ENCODE measurements at places on chromosomes 12 and 14.

- peak; percentile 24 for DNase-seq
Measured at GRCh38 chr12:66072566-66072965, 58.0 kb downstream of the LLPH start.

DNA sequence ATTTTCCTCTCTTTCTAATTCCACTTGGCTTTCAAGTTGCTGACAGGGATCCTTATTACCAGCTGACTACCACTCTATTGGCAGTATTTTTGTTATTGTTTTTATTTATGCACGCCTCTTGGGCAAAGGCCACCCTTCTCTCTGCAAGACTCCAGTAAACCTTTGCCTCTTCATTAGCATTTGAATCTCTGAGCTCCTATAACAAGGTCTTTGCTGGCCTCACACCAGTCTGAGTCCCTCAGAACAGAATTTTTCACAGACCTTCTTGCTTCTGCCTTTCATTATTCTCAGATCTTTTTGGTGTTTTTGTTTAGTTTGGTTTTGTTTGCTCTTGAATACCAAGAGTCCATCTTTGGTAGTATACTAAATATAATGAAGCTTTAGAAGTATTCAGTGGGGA lies 145.9 kb downstream of the PDZRN4 start:
- DNase-seq = no peak

- DNase-seq = no peak
Measured at GRCh38 chr14:61296151-61296550, 15.0 kb upstream of the TMEM30B start.

DNA sequence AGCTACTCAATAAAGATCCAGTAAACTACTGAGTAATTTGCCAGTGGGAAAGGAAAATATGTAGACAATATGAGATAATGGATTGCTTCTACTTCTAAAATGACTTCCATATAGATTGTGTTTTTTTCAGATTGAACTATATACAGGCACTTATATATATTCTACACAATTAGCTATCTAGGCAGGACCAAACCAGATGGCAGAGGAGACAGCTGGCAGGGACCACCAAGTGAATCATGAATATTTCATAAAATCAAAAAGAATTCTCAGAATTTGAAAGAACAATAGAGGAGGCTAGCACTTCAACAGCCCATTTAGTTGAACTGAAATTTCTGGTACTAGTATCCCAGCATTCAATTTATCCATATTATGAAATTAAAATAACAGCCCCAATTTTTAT lies 338.0 kb upstream of the RPL10L start:
- DNase-seq = no peak

DNA sequence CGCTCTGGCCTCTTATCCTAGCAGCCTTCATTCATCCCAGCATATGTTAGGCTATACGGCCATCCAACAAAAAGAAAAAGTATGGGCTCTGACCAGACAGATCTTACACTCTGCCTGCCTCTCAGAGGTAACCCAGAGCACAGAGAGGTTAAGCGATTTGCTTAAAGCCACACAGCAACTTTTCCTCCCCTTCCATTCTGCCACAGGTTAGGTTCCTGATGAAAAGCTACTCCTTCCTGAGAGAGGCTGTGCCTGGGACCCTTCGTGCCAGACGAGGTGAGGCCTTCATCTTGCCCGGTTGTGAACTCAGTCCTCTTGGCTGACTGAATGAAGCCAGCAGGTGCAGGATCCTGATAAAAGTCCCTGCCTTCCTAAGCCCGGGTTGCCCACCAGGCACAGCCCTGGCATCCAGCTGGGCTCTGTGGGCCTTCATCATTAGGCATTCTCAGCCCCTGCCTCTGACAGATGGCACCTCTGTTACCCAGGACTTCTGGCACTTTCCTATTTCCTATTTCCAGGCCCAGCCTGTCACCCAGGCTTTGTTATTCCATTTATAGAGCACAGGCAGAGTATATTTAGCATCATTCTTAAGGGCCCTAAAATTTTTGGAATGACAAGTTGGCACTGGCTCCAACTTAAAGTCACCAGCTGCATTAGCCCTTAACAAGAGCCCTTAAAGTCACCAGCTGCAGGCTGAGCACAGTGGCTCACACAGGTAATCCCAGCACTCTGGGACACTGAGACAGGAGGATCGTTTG lies 12.8 kb downstream of the SOAT2 start:
- DNase-seq = no peak

GRCh38 chr12:46214668-46215436 lies 54.0 kb downstream of the SLC38A1 start:
- DNase-seq = peak; percentile 51

DNA sequence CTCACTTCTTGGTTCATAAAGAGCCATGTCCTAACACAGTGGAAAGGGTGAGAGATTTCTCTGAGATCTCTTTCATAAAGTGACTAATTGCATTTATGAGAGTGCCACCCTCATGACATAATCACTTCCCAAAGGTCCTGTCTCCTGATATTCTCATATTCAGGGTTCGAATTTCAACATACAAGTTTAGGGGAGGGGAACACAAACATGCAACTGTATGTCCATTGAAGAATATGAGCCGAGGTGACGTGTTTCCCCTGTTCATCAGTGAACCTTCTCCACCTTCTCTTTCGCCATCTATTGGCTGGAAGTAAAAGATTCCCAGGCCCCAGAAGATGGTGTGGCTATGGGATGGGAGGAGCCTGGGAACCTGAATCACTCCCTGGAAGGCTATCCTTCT lies 354.2 kb upstream of the ATP2B1 start:
- peak; percentile 36 for DNase-seq

DNA sequence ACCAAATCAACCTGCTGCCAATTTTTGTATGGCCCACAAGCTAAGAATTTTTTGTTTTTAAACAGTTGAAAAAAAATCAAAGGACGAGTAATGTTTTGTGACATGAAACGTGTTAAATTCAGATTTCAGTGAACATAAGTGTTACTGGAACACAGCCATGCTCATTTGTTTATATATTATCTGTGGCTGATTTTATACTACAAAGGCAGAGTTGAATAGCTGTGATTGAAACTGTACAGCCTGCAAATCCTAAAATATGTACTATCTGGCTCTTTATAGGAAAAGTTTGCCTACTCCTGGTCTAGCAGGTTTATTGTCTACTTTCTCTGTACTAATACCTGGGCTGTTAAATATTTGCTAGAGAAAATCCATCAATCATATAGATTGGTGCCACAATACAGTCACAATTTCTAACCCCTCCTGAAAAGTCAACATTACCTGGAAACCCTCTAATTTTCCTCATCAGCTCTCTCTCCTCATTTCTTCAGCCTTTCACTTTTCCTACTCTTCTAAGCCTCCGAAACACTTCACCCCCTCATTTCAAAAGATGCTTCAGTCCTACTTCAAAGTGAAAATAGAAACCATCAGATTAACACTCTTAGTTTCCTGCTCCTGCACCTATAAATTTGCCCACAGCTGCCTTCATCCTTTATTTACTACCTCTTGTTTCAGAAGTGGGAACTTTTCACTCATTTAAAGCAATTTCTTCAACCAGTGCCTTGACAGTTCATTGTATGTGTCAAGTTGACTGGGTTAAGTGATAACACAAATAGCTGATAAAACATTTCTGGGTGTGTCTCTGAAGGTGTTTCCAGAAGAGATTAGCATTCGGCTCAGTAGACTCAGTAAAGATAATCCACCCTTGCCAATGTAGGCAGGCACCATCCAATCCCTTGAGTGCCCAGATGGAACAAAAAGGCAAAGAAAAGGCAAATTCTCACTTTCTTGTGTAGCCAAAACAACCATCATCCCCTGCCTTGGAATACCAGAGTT lies 18.0 kb upstream of the C2CD5 start:
- DNase-seq = no peak
